ENCODE measurements at places on chromosomes 12 and 14.

GRCh38 chr12:124469193-124469888 is 98.1 kb downstream of the NCOR2 start:
- DNase-seq, result peak; percentile 68

DNA sequence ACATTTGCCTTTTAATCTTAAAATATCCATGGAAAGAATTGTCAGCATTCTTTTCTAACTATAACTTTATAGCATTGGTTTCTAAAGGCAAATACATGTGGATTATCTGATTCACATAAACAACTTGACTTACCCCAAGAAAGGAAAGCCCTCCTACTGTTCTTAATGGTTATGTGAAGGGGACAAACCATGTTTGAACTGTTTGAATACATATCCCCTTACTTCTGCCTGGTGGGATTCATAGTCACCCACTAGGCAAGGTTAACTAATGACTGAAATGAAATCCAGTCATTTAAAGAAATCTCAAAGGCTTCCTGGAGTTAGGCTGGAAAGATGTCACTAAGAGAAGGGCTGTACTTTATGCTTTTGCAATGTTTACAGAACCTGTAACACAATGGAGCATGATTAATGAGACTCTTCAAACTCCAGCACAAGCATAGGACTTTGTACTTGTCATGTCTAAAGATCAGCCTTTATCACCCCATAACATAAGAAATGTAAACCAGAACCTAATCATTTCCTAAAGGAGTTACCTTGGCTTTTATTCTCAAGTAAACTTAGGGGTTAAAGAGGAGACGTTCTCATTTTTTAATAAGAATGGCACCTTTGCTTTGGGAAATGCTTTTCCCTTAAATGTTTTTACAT is 10.2 kb upstream of the FLRT2 start:
- no peak for DNase-seq

DNA sequence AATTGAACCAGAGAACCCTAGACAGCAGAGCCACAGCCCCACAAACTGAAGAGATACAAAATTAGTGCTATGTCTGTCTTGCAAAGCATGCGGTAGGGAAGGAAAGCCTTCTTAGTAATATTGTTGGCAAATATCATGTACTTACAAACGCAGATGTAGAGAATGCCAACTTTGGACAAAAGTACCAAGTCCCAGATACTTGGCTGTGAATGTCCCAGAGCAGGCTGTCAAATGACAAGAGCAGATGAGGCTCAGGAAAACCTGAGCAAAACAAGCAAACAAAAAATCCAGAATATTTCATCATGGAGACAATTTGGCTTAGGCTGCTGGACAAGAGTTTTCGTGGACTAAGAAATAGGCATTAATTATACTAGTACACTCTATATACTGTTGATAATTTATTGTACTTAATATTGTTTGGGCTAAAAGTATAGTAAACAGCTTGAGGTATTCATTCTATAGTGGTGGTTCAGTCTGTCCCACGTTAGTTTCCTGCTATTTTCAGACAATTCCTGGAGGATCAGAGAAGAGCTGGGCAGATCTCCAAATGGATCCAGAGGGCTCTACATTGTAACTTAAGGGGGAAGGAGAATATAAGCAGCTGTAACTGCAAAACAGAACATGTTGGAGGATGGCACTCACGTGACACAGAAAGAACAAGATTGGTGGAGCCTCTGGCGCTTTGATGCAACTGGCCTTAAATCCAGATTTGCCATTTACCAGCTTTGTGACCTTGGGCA is 329.8 kb downstream of the ATP23 start:
- DNase-seq, result no peak

DNA sequence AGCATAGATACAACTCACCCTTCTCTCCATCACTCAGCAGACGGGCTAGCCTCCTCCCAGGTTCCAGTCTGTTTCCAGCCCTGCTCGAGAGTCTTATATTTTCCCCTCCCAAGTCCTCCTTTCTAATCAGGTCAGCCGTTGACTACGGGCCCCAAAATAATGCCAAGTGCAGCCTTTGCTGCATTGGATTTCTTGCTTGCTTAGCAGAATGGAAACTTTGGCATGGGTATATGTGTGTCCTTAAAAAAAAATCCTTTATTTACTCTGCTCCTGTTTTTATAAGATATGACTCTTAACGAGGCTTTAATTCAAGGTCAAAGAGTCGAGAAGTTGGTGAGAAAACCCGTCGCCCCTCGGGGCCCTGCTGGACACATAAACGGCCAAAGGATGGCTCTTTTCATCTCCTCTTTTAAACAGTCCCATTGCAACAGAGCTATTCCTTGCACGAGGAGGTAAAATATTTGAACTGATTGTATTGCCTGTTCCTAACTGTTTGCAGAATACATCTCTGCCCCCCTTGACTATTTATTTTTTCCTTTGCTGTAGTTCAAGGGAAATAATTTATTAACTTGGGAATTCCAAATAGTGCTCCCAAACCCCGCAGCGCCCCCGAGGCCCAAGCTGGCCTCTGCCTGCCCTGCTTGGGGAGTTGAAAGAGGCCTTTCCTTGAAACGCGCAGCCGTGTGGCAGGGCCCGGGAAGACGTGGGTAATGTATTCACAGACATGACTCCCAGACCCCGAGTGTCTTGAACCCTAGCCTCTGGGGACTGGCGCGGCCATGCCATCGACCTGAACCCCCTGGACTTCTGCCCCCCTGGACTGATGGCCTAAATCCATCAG is 156.5 kb upstream of the MYL2 start:
- DNase-seq, result no peak

GRCh38 chr12:49750027-49750995 is 9.0 kb downstream of the TMBIM6 start:
- DNase-seq, result peak; percentile 31

DNA sequence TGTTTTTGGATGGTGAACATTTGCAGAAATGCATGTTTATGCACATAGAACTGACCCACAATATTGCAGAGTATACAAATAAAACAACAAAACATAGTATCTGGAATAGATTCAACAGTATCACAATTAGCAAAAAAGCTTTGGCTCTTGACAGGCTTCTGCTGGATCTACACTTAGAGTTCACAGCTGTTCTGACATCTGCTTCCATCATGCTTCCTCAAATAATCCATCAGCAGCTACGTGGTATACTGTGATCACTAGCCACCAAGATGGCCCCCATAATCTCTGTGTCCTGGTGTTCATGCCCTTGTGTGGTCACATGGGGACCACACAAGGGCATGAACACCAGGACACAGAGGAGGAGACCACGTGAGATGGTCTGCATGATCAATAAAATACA is 166.6 kb upstream of the CCDC198 start:
- no peak for DNase-seq

DNA sequence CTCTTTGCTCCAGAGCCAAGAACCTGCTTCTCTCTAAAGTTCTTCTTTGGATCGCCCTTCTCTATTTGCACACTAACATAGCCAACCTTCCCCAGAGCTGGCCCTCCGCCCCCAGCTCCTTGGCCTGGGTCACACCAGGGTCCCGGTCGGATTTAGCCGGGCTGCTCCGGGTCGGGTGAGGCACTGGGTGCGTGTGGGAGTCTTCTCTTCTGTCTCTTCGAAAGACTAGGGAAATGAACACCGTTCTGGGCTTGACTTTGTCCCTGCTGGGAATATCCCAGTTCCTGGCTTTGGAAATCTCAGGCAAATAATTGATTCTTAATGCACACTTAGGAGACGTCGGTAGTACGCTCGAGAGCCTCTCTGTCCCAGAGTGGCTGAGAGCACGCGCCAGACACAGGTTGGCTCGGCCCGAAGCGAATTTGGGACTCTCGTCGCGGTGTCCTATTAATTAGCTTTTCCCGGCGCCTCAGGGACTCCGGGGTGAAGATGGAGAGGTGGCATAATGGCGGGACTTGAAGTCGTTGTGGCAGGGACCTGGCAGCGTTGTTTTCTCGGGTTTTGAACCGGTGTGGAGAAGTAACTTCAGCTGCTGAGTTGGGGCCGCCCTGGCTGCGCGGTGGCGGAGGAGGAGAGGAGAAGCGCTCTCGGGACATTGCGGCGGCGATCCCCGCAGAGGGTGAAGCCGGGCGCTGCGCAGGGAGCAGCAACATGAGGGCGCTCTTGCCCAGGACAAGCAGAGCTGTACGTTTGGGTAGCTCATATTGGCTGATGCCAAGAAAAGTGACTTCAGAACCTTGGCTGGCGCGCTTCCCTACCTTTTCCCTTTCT is 7.5 kb downstream of the FOXG1 start:
- no peak for DNase-seq

- DNase-seq, result no peak
Observed at GRCh38 chr14:69010648-69011047, 31.5 kb upstream of the ACTN1 start.

DNA sequence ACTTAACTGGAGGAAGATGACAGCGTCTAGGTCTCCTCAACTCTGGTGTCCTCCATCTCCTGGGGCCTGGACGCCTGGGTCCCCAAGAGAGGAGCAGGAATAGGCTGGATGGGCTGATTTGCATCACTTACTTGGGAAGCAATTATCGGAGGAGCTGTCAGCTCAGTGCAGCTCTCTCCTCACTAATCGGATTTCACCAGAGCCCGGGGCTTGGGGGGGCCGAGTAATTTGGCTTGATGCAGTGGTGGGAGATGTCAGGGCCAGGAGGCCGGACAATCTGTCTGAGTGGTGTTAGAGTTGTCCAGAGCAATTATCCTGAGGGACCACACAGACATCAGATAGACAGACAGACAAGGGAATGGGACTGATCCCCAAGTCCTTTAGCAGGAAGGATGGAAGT is 4.6 kb upstream of the SMUG1 start:
- DNase-seq, result no peak

- DNase-seq, result no peak
Observed at GRCh38 chr12:54038871-54039414, 6.1 kb downstream of the HOXC5 start.

DNA sequence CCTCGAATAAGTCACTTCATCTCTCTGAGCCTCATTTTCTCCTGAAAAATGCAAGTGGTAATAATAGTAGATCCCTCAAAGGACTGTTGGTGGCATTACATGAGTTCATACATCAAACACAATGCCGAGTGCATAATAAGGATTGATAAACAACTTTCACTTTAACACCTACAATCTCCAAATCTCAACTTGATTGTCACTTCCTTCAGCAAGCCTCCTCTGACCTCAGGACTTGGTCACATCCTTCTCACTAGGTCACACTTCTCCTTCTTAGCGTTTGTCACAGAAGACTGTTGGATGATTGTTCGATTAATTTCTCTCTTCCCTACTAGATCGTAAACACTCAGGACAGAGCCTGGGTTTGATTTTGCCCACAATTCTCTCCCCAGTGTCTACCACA is 7.9 kb upstream of the PRKAB1 start:
- no peak for DNase-seq

DNA sequence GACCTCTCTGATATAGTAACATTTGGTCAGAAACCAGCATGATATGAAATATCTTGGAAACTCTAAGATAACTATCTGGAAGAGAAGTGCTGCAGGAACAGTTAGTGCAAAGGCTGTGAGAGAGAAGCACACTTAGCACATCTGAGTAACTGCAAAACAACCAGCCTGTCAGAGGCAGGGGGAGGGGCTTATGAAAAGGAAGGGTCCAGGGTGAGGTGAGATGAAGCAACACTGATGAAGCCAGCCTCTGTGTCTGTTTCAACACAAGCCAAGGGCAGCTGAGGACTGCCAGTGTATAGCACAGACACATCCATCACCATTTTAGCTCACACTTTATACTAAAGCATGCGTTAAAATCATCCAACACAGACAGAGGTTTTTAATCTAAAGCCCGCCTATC is 37.4 kb upstream of the OVCH1 start:
- DNase-seq, result no peak

GRCh38 chr12:91419809-91420208 is 237.2 kb upstream of the DCN start:
- DNase-seq, result no peak

DNA sequence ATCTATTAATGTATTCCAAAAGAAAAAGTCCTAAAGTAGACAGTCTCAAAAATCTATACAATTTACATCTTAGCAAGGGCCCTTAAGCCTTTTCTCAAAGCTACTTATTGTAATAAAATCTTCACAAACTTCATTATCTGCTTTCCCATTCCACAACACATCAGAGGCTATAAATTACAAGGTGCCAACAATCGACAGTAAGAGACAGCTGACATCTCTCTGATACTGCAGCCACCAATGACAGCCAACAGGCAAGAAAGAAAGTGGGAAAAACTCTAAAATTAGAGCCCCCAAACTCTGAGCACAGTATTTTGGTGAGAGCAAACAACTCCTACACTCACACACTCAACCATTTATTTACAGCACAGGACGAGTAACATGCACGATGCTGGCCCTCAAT is 2.2 kb downstream of the ANGEL1 start:
- DNase-seq, result no peak

DNA sequence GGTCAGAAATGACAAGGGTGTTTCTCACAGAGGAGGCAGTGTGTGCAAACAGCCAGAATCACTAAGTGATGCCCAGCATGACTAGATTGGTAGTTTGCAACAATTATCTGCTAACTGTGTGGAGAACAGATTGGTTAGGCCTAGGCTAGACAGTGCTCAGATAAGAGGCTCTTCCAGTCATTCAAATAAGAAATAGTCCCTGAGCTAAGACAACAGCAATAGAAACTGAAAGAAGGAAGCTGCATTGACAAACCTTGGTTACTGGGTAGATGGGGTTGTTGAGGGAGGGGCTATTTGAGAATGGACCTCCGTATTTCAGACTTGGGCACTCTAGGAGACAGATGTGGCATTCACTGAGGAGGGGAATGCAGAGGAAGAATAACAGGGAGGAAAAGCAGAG is 255.0 kb upstream of the NPAS3 start:
- no peak for DNase-seq

DNA sequence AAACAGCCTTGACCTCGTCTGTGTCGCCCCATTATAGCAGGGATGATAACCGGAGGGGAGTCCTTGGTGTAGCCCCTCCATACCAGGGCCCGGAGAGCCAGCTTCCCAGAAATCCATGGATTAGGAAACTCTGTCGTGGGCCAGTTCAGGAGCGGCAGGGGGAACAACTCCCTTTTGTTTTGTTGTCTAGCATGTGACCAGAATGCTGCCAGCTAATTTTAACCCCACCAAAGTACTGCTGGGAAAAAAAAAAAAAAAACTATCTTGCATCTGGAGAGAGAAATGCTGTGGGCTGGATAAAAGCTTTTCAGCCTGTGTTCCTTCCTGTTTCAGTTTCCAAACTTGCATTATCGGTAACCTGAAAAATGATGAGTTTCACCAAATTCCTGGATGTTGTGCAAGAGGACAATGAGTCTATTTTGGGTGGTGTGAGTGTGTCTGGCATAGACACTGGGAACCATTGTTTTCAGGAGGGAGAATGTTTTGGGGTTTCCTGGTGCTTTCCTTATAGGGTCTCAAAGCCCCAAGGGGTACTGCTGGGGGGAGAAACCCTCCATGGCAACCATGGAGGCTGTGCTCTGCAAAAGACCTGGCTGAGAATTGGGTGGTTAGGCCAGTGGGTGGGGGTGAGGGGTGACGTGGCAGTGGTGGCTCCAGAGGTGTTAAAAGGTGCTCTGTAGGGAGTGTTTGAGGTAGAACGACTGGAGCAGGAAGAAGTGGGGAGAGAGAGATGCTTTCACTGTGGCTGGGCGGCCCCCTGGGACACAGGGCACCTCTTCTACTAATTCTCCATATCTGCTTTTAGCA is 14.9 kb upstream of the IRF2BPL start:
- no peak for DNase-seq

GRCh38 chr14:61388173-61388975 is 67.0 kb downstream of the PRKCH start:
- peak; percentile 51 for DNase-seq
